Cardiac muscle cell (in vitro differentiated cells and primary cell): ENCODE measurements at places on chromosomes 11 and 22. TPM values are rescaled to one million over a fixed set of nuclear protein-coding genes. Genes with fewer than 3 reads are reported as not detected.

GRCh38 chr11:3709977-3710376 is 38.8 kb upstream of the CHRNA10 start:
- DNase-seq, result peak; percentile 20

The TEAD1 gene
- 73.9 and 105 TPM in 2 replicates for total RNA-seq

- no peak for DNase-seq
Measured at GRCh38 chr22:36811094-36811800, 5.6 kb downstream of the PVALB start.

- no peak for DNase-seq
Measured at GRCh38 chr11:134527382-134528243, 115.6 kb upstream of the B3GAT1 start.

DNA sequence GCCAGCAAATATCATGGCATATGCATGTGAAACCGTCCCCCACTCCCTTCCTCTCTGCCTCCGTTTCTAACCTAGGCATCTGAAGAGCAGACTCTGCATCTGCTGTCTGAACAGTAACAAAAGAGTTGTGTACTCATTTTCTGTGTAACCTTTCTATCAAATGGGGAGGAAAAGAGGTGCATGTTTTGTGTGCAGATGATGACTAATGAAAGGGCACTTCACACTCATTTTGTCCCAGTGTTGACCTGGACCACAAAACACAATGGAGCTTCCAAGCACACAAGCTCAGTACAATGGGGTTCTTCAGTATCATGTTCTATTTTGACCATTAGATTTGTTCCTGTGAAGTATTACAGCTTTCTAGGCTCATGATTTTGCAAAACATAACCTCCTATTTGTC is 13.0 kb downstream of the JHY start:
- DNase-seq, result no peak

DNA sequence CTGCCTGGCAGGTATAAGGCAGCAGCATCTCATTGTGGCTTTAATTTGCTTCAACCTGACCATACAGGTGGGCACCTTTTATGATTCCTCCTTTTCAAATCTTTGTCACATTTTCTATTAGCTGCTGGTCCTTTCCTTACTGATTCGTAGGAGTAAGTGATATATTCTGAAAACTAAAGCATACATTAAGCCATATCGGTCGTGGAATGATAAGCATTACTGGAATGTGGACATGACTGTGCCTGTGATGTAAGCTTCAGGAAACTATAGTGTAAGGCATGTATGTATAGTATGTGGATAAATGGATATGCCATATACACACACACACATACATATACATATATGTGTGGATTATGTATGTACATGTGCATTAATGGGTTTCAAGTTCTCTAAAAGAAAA is 20.8 kb downstream of the YPEL1 start:
- DNase-seq, result no peak

- peak; percentile 6 for DNase-seq
Measured at GRCh38 chr11:6855971-6856541, 6.8 kb upstream of the OR10A2 start.

- DNase-seq, result peak; percentile 54
Measured at GRCh38 chr22:30806391-30806861, 111.8 kb downstream of the OSBP2 start.

The SLC22A25 gene
- not detected in 2 replicates for total RNA-seq

The GANAB gene
- total RNA-seq, result 110 TPM in 2 replicates

DNA sequence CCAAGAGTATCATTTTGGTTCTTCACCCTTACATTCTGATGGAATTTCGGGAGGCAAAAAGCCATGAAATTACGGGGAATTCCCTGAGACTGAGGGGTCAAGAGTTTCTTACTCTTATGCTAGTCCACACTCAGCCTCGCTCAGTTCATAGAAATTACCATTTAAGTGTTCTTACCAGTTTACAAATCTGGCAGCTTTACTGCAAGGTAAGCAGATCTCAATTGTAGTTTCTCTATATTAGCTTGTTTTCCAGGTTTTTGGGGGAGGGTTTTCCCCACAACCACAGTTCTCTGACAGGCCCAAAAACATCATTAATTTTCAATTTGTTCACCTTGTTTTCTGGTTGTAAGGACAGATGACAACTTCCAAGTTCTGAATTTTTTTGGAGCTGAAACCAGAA is 1028.4 kb downstream of the FAM181B start:
- DNase-seq, result no peak

DNA sequence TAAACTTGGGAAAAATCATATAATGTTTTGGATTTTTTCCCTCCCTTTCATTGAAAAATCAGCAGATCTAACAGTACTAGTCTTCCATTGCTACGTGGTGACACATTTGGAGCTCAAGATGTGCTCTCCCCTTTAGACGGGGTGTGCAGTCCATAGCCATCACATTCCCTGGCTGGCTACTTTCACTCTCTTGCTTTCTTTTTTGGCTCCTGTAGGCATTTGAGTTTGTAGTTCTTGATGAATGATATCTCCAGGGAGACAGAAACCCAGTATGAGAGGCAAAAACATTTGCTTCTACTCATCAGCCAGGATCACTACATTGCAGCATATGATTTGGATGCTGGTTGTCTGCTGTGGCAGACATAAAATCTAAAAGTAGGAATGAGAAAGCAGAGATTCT is 12.1 kb downstream of the CCDC81 start:
- DNase-seq, result no peak

GRCh38 chr22:25566898-25567235 is 2.4 kb downstream of the GRK3 start:
- DNase-seq, result no peak

- peak; percentile 62 for DNase-seq
Measured at GRCh38 chr11:128288368-128288767, 299.0 kb downstream of the ETS1 start.

DNA sequence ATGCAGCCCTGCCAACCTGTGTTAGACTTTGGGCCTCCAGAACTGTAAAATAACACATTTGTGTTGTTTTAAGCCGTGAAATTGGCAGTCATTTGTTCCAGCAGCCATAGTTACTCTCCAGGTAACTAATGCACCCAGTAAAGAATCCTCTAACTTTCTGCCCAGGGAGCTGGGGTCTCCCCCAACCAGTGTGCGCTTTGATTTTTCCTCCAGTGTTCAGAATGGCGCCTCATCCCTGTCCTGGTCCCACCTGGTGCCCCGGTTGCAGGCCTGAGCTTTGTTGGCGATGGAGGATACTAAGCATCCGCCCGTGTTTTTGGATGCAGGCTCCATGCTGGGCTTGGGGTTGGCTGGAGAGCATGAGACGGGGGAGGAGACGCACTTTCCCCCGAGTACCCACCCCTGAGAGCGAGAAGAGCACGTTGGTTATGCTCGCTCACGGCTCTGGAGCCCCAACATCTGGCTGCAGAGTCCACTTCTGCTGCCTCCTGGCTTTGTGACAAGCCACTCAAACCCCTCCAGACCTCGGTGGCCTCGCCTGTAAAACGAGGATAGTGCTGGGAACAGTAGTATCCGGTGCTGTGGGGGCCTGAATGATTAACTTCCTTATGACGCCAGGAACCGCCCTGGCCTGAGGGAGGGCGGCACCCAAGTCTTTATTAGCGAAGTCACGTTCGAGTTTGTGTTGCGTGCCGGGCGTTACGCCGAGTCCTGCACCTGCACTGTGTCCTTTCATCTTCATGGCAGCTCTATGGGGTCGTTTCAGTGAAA is 25.8 kb downstream of the MRGPRD start:
- DNase-seq, result peak; percentile 58

DNA sequence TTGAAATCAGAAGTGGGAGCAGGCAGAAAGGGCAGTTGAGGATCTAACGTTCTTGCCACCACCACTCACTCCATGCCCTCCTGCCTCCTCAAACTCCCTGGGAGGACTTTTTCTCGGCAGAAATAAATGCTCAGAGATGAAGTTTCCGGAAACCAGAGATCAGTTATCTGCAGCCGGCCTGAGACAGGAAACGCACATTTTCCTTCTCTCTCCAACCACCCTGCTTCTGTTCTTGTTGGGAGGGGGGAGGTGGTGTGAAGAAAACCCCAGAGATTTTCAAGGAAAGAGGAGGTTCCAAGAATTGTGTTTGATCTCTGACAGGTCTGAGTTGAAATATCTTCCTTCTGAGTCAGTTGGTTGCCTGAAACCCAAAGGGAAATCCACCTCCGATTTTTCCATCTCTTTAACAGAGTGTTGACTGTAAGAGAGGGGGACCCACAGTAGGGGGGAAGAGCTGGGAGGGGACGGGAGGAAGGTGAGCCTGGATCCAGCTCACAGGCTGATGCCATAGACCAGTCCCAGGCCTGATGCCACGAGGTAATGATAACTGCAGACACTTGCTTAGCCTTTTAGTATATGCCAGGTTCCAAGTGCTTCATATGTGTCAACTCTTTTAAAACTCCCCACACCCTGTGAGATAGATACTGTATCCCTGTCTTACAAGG is 100.8 kb downstream of the TRAF6 start:
- DNase-seq, result no peak
